ENCODE measurements at places on chromosomes 16 and 17. TPM values are rescaled to one million over a fixed set of nuclear protein-coding genes. Genes with fewer than 3 reads are reported as not detected.

CCL11 gene
- not detected for total RNA-seq

CEP295NL gene
- 11.1 TPM for total RNA-seq

HOXB1 gene
- total RNA-seq: not detected

CSH1 gene
- total RNA-seq: not detected

OR3A3 gene
- not detected for total RNA-seq

CCL4L2 gene
- not detected for total RNA-seq

ORC6 gene
- total RNA-seq: 1.9 TPM

All from suprapubic skin (tissue), 4 donors.